Astrocyte of the spinal cord (primary cell): ENCODE measurements at places on chromosomes 7 and 10.
A peak's percentile ranks its signal among the peaks of the same experiment; 100 is the strongest.

DNA sequence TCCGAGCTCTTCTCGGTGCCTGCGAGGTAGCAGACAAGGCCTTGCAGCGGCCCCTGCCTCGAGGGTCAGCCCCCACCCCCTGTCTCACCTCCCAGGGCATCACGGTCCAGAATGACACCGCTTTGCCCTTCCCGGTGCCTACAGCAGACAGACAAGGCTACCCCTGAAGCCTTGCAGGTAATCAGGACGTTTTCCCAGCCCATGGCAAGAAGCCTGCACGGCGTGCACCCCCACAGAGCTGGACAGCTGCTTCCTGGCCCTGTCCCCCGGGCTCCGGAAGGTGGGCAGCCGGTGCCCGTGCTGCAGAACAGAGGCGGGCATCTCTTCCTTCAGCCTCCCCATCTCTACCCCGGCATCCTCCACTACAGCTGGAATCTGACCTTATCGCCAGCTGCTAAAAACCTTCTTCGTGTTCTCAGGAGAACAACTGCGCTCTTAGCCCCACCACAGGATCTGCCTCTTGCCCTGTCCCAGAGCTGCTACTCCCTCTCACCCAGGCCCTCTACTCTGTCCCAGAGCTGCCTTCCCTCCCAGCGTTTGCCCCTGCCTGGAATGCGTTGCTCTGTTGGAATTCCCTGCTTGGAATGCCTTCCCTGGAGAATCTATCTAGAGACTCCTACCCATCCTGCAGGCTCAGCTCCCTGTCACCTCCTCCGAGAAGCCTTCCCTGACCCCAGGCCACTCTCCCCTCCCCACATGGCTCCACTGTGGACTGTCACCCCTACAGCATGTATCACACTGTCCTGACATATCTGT lies 4.7 kb downstream of the MYL10 start:
- DNase-seq = no peak

DNA sequence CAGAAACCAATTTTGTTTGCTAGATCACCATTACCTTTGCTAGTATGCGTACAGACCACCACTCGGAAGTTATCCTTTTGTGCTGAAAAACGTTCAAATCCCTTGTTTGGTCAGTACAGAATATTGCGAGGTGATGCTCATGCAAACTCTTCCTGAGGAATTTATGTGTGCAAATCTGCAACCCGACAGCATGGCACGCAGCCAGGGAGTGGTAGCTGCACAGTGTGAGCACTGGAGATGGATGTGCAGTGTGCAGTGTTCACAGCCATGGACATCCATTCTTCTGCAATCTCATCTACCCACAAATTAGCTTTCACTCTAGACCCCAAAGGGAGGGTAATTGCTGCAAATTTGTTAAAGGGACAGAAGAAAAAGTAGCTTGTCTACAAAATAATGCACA lies 72.2 kb downstream of the CACUL1 start:
- no peak for DNase-seq

DNA sequence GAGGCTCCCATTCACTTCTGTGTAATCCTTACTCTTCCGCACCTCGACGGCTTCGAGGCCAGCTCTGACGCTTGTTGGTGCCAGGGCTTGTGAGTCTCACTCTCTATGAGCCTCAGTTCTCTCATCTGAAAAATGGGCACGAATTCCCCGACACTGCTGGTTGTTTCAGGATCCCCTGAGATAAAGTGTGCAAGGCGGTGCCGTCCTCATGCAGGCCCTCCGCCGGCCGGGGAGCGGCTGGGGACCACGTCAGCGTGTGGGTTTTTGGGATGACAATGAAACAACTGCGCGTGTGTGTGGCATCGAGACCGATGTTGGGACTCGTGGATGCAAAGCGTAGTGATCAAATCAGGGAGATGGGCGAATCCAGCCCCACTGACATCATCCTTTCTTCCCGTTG lies 75.6 kb downstream of the FOXL3 start:
- DNase-seq = no peak

- no peak for DNase-seq
Observed at GRCh38 chr10:114402871-114403540, 1.3 kb downstream of the AFAP1L2 start.

- DNase-seq = no peak
Observed at GRCh38 chr10:97519342-97519741, 20.6 kb downstream of the UBTD1 start.

DNA sequence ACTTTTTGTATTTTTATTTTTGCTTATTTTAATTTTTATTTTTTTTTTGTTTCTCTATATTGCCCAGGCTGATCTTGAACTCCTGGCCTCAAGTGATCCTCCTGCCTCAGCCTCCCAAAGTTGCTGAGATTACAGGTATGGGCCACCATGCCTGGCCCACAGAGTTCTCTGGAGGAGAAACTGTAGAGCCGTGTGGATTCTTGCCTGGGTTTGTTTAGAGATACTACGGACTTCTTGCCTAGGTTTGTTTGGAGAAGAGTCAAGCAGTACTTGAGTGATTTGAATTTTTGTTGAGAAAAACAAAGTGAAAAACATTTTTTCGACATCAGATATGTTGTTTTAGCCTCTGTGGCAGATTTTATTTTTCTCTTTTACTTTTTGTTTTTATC lies 99.0 kb downstream of the CAMK1D start:
- no peak for DNase-seq

- DNase-seq = no peak
Observed at GRCh38 chr10:9535744-9536143, 1481.3 kb downstream of the GATA3 start.

- DNase-seq = no peak
Observed at GRCh38 chr7:4803397-4804241, 28.2 kb downstream of the AP5Z1 start.

DNA sequence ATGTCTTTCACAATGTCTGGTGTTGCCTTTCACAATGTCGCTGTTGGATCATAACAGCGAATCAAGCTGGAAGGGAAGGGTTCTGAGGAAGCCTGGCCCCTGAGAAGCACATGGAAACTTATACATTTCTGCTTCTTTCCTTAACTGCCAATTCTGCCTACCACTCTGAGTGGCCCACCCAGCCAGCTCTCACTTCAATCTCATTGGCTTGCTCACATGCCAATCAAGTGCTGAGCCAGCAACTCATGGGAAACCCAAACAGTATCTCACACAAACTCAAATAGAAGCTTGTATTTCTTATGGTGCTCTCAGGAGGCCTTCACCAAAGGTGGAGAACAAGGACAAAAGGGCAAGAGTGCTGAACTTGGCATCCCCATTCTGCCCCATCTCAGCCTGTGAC lies 117.4 kb upstream of the GPR26 start:
- DNase-seq = no peak

- DNase-seq = no peak
Observed at GRCh38 chr7:144513334-144513733, 109.8 kb upstream of the NOBOX start.

GRCh38 chr7:149145031-149145845 lies 2.0 kb upstream of the ZNF398 start:
- no peak for DNase-seq

GRCh38 chr10:89639326-89639725 lies 5.7 kb downstream of the PANK1 start:
- DNase-seq = no peak

GRCh38 chr10:13139676-13140075 lies 21.7 kb upstream of the MCM10 start:
- DNase-seq = no peak

- DNase-seq = no peak
Observed at GRCh38 chr10:117166418-117167345, 28.6 kb upstream of the VAX1 start.

DNA sequence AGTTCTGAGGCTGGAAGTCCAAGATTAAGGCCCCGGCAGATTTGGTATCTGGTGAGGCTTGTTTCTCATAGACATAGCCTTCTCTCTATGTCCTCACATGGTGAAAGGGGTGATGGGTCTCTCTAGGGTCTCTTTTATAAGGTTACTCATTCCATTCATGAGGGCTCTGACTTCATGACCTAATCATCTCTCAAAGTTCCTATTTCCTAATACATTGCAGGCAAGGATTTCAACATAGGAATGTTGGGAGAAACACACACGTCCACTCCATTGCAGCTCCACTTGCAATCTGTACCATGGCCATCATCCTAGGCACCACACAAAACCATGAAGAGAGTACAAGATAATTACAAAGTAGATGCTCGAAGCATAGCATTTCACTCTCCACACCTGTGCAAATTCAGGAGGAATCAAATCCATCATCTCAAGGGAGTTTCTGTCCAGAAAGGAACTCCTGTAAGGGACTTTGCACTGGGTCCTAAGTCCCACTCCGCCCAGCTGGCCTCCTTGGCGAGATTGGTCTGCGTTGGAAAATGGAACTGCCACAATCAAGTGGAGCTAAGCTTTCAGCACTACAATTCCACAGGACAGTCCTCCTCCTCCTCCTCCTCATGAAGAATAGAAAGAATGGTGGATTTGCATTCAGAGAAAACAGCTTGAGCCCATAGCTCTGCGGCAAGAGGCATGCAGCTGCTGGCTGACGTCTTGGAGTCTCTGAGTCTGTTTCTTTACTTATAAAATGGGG lies 8.8 kb downstream of the DDC start:
- no peak for DNase-seq

DNA sequence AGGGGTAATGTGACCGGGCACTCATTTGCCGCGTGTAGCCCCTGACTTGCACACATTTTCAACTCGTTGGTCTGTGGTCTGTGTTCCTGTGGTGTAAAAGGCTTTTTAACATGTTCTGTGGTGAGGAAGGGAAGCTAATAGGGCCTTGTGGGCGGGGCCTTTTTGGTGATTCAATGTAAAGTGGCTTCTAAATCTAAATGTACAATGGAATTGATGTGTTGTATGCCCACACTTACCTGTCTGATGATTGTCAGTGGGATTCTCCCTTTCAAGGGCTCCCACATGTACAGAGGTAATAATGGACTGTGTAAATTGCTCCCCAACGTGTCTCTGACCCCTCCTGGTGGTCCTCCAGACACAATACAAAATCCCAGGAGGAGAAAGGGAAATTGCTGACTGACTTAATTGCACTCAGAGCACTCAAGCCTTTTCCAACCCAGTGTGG lies 43.1 kb upstream of the GATAD1 start:
- no peak for DNase-seq

DNA sequence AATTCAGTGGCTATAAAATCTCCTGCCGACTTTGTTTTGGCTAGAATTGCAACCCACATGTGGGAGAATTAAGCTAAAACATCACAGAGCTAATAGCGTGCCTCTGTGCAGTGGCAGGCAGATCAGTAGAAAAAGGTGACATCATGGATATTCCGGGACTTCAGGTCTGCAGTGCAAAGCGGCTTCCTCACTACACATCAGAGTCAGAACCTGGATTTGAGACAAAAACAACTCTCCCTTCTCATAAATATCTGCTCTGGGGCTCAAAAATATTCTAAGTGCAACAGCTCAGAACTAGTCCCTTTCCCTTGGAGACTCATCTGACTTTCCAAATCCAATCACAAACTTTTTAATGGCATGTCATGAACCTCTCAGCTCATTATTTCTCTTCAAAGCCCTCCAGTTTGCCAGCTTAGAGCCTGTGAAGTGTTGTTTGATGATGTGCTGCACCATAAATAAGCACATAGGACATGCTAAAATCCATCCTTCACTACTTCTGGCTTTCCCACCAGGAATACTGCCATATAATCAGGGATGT lies 337.1 kb downstream of the RNLS start:
- peak; percentile 75 for DNase-seq

GRCh38 chr7:25091779-25092178 lies 33.3 kb downstream of the CYCS start:
- DNase-seq = no peak

DNA sequence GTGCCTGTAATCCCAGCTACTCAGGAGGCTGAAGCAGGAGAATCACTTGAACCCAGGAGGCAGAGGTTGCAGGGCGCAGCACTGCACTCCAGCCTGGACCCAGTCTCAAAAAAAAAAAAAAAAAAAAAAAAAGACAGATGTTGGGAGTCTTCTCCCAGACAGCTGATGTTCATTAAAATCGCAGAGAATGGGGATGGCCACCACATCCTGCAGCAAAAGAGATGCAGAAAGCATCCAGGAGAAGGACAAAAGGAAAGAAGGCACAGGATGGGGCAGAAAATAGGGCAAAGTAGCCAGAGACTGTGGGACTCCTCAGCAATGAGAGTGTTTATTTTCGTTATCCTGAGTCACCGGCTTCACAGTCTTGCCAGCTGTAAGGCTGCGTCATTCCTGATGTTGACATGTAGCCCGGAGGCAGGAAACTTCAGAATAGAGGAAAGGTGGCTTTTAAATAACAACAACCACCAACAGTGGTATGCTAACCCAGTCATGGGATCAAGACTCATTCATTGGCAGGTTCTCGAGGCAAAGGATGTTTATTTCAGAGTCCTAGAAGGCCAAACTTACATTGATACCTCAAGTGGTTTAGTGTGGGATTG lies 149.5 kb upstream of the SVIL start:
- peak; percentile 99 for DNase-seq

- peak; percentile 37 for DNase-seq
Observed at GRCh38 chr10:103833731-103834365, 21.5 kb downstream of the SH3PXD2A start.

GRCh38 chr7:19811386-19811785 lies 38.0 kb upstream of the TMEM196 start:
- no peak for DNase-seq

- no peak for DNase-seq
Observed at GRCh38 chr10:86363184-86363832, 3.3 kb downstream of the GRID1 start.

DNA sequence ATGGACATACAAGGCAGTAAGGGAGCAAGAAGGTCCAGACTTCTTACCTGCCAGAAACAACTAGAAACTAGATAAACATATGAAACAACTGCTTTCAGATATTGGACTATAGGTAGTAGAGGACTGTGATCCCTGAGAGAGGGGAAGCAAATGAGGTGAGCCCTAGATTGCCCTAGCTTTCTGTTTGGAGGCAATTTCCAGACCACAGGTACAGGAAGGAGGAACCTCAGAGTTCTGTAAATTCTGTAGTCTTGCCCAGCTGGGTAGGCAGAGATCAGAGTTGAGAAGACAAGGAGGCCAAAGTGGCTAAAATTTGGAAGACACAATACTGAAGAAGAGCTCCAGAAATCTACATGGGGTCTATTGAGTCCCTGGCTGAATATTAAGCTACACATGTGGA lies 21.0 kb downstream of the CDK6 start:
- no peak for DNase-seq

DNA sequence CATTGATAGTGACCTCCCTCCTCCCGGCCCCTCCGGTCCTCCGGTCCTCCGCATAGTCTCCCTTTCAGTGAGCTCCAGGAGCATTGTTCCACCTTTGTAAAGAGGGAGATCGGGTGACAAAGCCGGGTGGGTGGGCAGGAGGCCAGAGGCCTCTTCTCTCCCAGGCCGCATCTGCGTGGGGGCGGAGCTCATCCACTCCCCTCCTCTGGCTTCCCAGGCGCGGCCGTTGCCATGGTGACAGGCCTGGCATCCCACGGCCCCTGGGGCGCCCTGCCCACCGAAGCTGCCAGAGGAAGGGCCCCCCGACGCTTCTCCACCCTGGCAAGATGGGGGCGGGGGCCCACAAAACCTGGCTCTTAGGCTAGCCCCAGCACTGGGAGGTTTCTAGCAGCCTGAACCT lies 4.4 kb upstream of the FZD9 start:
- DNase-seq = peak; percentile 32

DNA sequence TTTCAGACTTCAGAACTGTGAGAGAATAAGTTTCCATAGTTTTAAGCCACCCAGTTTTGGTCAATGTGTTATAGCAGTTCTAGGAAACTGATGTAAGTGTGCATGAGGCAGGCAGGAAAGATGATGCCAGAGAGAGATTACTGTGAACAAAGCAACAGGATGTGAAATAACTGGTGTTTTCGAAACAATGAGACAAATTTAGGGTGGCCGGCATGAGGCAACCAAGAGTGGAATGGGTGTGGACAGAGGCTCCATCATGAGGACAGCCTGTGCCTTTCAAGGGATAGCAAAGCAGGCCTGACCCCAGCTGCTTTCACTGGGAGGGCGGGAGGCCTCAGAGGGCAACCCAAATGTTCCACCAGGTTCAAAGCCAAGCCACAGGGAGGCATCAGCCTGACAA lies 67.3 kb upstream of the UCN3 start:
- no peak for DNase-seq
